ENCODE measurements at places on chromosomes 13 and 19.

GRCh38 chr13:43831088-43831487 lies 44.3 kb upstream of the ENOX1 start:
- no peak for DNase-seq

DNA sequence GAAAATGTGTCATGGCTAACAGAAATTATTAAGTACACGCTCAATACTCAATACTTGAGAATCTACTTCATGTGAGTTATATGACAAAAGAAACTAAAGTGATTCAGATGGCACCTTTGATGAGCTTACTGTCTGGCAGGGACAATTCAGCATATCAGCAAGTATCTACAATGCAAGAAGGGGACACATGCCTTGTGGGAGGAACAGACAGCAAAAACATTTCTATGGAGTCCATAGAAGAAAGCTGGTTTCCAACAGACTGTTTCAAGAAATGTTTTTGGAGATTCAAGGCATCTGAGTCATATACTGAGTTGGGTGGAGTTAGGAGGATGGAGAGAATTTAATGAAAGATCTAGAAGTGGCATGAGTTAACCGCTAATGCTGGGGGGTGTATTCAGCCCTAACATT lies 54.7 kb downstream of the MBNL2 start:
- DNase-seq = no peak

GRCh38 chr19:7870571-7871436 lies 3.4 kb downstream of the PRR36 start:
- peak; percentile 52 for DNase-seq

- DNase-seq = no peak
Measured at GRCh38 chr13:91468301-91468700, 69.9 kb downstream of the GPC5 start.

GRCh38 chr13:89746554-89746953 lies 1600.9 kb upstream of the MIR17HG start:
- no peak for DNase-seq

GRCh38 chr13:54078271-54078870 lies 1049.8 kb downstream of the OLFM4 start:
- no peak for DNase-seq

DNA sequence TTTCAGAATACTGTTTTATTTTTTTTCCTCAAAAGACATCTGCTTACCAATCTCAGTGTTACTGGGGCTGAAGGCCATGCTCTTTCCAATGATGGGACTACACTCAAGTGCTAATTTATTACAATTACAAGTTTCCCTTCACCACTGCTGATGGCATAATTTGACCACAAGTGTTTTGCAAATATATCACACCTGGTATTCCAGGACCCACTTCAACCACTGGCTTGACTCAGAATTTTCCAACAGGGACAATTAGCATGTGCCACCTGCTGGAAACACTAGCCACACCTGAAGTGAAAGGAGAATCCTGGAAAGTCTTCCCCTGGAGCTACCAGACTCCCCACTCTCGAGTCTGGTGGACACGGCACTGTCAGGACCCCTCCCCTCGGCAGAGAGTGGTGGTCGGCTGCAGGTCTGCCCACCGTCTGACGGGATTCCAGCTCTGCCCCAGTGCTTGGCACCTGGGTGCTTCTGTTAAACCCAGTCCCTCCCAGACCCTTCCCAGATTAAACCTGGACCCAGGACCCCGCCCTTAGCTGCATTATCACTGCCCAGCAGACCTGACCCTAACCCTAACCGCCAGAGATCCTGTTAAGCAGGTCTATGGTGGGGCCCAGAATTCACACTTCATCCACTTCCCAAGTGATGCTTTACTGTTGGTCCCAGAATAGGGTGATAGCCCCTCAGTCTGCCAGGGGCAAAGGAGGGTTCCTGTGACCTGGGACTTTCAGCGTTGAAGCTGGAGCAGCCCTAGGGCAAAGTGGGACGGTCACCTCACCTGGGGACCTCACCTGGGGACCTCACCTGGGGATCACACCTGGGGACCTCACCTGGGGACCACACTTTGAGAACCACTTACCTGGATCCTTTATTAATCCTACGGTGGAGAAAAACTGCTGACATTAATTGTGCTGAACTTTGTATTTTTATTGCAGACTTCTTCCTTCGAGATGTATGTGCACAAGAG lies 17.6 kb upstream of the RASA3 start:
- no peak for DNase-seq

GRCh38 chr19:18746401-18747325 lies 44.4 kb downstream of the COMP start:
- DNase-seq = no peak

DNA sequence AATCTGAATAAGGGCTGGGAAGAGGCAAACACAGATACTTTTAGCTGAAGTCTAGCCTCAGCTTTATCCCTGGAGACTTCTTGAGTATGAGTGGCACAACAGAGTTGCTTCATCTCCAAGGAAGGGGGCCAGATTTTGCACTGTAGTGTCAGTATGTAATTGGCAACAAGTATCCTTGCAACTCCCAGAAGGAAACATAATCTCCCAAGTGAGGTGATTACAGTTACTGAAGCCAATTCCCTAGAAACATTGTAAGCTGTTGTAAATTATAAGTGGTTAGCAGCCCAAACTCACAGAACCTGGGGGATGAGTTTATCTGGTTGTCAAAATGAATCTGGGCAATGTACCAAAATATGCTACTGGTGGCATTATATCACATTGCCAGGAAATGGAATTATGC lies 2065.7 kb upstream of the PCDH20 start:
- DNase-seq = no peak

DNA sequence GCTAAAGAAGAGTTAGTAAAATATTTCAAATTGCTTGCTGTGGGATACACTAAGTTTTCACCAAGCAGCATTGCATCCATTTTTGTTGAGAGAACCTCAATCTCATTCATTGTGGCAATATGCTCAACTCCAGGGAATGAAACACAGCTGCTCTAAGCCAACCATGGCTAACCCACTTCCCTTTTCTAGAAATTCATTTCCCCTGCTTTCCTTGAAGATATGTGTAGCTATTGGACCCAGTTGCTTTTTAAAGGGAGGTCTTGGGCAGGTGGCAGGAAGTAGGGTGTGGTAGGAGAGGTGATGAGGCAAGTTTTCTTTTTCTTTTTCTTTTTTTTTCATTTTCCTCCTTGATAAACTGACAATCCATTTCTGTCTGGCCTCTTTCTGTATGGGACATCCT lies 452.2 kb downstream of the FGF14 start:
- DNase-seq = no peak

- no peak for DNase-seq
Measured at GRCh38 chr13:43258771-43259170, 235.4 kb downstream of the DNAJC15 start.

- DNase-seq = no peak
Measured at GRCh38 chr19:20664901-20665781, 3.8 kb upstream of the ZNF626 start.
